D721Med (cell line): ENCODE measurements at places on chromosomes 4 and X.
A peak's percentile ranks its signal among the peaks of the same experiment; 100 is the strongest.

- no peak for DNase-seq
These were observed 1061.2 kb downstream of the DMD start for GRCh38 chrX:32150141-32150540.

- DNase-seq, result no peak
These were observed 48.5 kb upstream of the FRMPD4 start for GRCh38 chrX:12089740-12090139.

DNA sequence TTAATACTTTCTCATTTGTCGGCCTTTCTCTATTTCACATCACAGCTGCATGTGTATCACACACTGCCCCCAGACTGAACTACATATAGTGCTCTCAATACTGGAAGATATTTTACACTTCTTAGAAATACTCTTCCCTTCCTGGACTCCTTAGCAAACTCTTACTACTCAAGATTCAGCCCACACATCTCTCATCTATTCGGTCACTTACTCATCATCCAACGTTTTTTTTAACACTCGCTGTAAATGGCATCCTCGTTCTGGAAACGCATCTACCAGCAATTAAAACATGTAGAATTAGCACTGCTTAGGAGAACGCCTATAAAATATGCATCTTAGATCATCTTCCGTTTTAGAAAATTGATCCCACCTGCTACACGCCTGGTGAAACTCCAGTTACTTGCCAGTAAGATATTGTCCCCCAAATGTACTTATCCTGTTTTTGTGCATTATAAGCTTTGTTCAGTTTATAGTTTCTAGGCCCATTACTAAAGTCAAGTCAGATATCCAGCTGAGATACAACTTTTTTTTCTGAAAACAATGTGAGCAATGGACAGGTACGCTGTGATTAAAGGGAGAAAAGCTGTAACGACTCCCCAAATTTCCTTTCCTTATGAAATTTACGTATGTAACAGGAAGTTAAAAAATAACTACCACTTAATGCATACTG, 1.0 kb downstream of the LRP2BP start:
- DNase-seq, result no peak

DNA sequence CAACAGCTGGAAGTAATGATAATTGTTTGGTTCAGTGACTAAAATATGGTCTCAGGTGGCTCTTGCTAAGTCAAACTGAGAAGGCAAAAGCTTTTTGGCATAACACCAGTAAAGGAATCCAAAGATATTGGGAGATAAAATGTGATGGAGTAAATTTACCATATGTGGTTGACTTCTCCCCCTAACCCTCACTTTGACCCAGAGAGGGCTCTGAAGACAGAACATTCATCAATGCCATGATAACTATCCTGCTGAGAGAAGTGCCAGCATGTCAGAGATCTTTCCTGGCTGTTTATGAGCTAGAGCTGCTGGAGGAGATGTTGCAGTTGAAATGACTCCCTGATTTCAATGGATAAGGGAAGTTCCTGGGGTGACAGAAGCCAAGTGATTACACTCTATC, 213.4 kb downstream of the SPCS3 start:
- no peak for DNase-seq

DNA sequence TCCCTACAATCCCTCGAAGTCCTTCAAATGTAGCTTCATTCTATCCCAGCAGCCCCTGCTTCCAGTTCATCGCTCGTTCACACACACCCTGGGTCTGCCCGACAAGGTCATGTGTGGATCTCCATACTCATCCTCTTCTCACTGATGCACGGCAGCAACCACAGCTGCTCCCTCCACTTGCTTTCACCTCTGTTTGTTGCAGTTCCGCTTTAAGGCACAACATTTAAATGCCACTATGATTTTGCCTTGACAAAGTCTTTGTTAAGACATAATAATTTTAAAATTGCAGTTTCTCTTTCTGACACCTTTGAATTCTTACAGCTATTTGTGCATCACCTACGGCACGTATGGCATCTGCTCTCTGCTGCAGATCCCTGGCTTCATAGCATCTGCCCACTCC, 1.8 kb downstream of the ODAPH start:
- peak; percentile 34 for DNase-seq

DNA sequence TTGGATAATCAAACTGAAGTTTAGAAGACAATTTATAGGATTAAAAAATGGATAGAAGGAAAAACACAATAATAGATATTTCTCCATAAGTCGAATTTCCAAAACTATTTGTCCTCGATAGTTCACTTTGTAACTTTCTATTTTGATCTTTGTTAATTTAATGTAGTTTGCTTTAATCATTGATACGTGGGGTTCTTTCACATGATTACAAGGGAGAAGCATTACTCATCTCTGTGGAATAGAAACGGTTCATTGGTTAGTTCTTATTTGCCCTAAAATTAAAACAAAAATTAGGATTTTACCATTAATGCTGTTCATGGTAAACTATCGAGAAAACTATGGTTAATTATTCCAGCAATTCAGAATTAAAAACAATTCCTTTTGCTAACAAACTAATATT, 2.1 kb downstream of the TET2 start:
- no peak for DNase-seq

DNA sequence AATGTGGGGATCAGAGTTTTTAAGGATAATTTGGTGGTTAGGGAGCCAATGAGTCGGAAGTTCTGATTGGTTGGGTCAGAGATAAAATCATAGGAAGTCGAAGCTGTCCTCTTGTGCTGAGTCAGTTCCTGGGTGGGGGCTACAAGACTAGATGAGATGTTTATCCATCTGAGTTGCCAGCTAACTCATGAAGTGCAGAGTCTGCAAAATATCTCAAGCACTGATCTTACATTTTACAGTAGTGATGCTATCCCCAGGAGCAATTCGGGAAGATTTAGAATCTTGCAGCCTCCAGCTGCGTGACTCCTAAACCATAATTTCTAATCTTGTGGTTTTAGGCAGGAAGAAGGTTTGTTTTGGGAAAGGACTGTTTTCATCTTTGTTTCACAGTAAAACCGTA, 565.8 kb upstream of the SPANXN1 start:
- no peak for DNase-seq

GRCh38 chrX:32269866-32270265, 941.5 kb downstream of the DMD start:
- no peak for DNase-seq
